ENCODE measurements at places on chromosomes 11 and 22.

DNA sequence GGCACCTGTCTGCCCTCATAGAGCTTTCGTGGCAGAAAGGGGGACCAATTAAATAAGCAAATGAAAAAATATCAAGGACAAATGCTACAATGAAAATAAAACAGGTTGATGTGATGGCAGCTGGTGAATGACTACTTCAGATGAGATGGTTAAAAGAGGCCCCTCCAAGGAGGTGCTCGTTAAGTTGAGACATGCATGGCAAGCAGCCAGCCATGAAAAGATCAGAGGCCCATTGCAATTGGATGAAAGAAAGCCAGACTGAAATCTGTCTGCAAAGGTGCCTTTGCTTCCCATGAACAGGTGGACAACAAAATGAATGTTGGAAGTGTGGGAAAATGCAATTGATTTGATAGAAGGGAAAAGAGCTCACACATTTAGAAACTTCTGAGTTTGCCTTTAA, 848 bp upstream of the TRPC6 start:
- DNase-seq, result peak; percentile 2

DNA sequence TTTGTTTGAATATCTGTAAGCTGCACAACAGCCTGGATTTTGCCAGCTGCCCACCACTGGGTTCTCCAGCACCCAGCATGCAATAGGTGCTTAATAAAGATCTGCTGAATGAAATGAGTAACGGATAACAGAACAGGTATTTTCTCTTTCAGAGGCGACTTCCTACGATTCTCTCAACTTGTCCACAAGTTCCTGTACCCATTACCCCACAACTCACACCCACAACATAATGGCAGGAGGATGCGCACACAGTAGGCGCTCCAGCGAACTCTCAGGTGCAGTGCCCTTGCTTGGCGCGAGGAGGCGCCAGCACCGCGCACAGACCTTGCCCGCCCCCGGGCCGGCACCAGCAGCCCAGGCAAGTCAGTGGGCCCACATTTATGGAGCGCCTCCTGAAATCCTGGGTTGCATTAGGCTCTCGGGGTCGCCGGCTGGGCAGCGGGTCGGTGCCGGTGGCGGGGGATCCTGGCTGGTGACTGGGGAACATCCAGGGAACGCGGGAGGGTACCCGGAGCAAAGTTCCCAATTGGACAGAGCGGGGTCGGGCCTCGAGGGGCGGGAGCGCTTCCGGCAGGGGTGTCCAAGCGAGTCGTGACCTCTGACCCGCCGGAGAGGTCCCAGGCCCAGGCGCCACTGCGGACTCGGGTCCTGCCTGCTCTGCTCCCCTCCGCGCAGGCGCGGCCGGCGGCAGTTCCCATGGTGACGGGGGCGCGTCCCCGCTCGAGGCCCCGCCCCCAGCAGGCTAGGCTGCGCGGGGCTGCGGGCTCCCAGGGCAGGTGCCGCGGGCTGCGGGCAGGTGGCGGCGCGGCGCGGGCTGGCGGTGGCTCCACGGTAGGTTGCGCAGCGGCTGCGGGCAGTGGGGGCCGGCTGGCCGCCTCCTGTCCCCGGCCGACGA, at the start of gene KIAA1671:
Gene KIAA1671 (plus strand): TSS at position 775 of the 895 bp plus-strand sequence. CDS start 75,284 bp downstream, outside the sequence.
- DNase-seq, result peak; percentile 95

DNA sequence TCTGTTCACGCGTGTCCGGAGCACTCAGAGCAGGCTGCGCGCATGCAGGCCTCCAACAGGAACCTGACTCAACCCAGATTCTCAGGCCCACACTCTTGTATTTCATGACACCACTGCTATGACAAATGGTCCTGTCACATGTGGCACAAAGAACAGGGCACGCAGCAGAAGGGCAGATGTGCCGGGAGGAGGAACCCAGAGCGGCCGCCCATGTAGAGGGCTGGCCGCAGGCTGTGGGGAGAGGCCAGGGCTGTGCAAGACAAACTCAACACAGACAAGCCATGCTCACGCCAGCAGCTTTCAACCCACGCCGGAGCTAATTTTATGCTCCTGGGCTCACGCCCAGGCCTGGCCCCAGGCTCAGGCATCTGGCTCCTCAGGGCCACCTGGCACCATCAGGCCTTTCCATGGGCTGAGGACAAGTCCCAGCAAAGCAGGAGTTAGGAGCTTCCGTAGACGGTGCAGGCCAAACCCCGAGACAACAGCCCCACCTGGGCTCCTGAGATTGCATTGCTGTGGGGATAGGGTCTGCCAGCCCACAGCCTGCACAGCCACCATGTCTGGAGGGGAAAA, 40.0 kb downstream of the DUSP8 start:
- DNase-seq, result no peak

DNA sequence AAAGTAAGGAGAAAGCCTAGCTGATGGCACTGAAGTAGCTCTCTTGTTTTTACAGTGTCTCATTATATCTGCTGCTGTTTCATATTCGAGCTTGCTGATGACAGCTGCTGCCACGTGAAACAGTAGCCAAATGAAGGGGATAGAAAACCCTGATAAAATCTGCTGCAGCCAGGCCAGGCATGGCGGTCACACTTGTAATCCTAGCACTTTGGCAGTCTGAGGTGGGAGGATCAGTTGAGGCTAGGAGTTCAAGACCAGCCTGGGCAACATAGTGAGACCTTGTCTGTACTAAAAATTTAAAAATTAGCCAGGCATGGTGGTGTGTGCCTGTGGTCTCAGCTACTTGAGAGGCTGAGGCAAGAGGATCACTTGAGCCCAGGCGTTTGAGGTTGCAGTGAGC, 13.4 kb downstream of the IFT46 start:
- DNase-seq, result no peak

- DNase-seq, result no peak
Observed at GRCh38 chr22:46121079-46121478, 29.2 kb upstream of the PPARA start.

DNA sequence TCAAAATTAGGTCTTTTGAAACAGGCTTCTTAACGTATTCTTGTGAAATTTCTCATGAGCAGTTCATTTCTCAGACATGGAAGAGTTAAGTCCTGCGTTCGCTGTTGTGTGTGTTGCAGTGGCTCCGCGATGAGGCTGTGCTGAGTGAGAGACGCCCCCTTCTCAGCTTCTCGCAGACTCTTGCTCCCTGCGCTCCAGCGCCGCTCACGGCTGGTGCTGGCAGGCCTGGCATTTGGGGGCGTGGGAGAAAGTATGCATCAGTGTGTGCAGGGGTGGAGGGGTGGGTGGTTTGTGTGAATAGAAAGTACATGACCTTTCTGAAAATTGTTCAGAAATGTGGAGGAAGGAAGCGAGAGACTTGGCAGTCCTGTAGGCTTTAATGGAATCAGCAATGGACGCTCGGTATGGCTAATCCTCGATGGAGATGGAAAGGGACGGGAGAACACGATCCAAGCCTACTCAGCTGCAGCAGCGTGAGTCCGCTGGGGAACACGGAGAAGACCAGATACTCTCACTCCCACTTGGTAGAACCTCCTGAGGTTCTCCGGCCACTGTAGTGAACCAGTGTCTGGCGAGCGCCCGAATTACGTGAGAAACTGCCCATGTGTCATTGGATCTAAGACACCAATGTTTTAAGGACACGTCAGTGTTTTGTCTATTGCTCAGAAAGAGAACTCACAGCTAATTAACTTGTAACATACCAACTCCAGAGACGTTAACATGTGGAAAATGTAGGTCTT, 5.9 kb downstream of the TAB1 start:
- DNase-seq, result no peak

- no peak for DNase-seq
Observed at GRCh38 chr11:961921-962320, 36.3 kb downstream of the AP2A2 start.

- DNase-seq, result no peak
Observed at GRCh38 chr11:70470127-70470526, 71.8 kb downstream of the CTTN start.

GRCh38 chr11:129115652-129116586, 76.2 kb downstream of the ARHGAP32 start:
- DNase-seq, result no peak
